ENCODE measurements at places on chromosomes 6 and 20.

DNA sequence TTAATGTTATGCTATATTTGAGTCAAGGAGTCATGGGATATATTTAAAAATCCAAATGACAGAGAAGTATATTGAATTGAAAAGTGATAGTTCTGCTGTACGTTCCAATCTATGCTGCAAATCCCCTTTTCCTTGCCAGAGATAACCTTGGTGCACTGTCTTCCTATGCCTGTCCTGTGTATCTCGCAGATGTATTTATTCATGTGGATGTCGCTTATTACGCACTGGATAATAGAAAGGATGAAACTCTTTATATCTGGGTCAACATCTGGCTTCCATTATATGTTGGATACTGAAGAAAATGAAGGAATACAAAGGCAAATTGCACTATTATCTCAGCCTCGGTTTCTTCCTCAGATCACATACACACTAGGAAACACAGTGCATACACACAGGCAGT lies 331.3 kb downstream of the BCKDHB start:
- DNase-seq, result no peak

- DNase-seq, result no peak
These were observed 167.2 kb upstream of the KCNG1 start for GRCh38 chr20:51189814-51190782.

DNA sequence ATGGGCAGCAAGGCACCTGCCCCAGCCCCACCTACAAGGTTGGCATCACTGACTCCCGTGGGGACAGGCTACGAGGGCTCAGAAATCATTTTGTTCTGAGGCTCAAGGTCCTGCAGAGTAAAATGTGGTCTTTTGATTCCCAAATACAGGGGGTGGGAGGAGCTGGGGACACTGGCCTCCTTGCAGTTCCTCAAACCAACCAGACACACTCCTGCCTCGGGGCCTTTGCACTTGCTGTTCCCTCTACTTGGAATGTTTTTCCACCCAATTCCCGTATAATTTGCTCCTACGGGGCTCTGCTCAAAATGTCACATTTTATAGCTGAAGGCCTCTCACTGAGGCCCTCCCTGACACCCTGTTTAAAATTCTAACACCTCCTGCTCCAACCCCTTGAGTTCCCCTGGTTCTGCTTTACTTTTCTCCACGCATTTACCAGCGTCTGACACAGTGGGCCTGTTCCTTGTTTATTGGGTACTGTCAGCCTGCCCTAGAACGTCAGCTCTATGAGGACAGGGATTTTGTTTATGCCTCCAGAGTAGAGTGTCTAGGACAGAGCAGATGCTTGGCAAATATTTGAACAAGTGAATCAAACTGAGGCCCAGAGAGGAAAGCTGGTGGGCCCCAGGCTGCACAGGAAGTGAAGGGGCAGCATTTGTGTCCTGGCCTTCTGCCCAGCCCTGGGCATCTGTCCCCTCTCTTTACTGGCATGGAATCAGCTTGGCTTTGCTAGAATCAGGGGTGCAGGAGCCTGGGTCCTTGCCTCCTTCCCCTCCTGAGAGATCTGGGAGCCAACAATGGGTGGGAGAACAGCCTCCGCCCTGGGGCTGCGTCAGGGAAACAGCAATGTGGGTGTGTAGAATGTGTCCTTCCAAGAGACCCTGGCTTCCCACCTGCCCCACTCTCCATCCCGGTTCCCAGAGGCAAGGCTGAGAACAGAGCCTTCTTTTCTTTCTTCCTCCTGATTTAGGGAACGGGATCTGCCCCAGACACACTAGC lies 18.5 kb downstream of the NOL4L start:
- no peak for DNase-seq

GRCh38 chr6:45505470-45505869 lies 127.7 kb upstream of the SUPT3H start:
- no peak for DNase-seq

DNA sequence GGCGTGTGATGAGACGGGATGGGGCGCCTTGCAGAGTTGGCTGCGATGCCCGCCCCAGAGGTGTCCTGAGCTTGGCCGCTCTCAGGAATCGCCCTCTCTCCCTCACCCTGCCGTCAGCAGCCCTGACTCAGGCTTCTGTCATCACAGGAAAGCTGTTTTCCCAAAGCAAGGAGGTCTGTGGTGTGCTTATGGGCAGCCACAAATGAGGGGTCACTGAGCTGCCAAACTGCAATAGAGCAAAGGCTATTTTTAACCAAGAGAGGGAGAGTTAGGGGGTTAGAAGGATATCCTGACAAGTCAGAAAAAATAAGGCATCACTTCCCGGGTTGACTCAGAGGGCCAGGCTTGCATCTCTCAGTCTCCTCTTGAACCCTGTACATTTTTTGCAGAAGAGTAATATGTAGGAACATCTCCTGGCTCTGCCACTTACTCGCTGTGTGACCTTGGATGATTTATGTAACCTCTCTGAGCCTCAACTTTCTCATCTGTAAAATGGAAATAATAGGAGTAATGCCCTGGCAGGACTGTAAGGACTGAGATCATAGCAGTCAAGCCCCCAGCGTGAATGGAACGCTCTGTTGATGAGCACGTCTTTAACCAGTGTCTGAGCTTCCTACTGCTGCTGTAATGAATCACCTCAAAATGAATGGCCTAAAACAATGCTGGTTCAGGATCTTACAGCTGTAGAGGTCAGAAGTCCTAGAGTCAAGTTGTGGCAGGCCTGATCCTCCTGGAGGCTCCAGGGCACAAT lies 181.9 kb downstream of the NFATC2 start:
- no peak for DNase-seq

DNA sequence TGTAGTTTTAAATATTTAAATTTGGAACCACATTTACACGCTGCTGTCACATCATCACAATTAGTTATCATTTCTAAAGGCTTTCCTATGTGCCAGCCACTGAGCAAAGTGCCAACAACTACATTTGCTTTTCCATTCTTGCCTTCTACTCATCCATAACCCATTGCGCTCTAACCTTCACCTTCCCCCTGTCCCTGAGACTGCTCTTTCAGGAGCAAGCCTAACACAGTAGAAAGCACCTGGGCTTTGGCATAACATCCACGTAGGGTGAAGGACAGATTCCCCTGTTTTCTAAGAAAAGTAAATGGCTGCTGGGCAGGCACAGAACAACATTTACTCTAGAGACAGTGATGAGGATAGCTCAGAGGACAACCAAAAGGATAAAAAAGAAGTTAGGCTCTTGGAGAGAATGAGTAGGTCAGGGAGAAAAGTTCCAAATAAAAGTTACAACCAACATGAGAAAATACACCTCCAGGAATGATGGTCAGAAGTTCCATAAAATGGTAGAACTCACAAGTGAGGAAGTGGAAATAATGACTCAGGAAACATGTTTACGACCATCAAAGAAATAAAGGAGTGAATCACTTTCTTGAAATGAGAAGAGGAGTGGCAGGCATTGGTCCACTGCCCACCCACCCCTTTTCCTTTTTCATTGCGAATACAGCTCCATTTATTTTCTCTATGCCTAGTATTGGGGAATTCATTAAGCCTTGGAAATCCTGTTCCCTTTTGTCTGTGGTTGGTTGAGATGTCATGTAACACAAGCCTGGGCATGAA lies 77.2 kb downstream of the PFDN4 start:
- DNase-seq, result no peak

Measured in NCI-H1694 (cell line).